ENCODE measurements at places on chromosomes 13 and 19.
A peak's percentile ranks its signal among the peaks of the same experiment; 100 is the strongest.

GRCh38 chr19:54209811-54210494 is 9.3 kb downstream of the RPS9 start:
- DNase-seq = no peak

GRCh38 chr13:98626298-98626935 is 49.5 kb upstream of the STK24 start:
- no peak for DNase-seq

GRCh38 chr19:30682146-30682998 is 310.2 kb downstream of the ZNF536 start:
- no peak for DNase-seq

GRCh38 chr13:95714142-95714832 is 37.3 kb downstream of the DNAJC3 start:
- DNase-seq = no peak

DNA sequence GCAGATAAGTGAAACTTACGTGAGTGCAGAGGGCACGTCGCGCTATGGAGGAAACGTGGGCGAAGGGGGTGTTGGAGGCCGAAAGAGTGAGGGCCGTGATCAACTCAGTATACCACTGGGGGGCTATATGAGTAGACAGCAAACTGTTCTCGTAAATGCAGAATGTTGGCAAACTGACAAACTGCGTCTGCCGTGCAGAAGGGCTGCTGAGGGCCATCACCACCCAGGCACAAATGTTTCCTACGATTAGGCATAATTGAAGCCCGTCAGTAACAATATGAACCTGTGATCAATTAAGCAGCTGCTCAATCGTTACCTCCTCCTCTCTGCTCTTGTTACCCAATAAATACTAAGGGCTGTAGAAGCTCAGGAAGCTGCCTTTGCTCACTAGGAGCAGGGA is 17.3 kb upstream of the MADCAM1 start:
- DNase-seq = no peak

GRCh38 chr13:101272886-101273285 is 143.4 kb downstream of the NALCN start:
- DNase-seq = no peak

DNA sequence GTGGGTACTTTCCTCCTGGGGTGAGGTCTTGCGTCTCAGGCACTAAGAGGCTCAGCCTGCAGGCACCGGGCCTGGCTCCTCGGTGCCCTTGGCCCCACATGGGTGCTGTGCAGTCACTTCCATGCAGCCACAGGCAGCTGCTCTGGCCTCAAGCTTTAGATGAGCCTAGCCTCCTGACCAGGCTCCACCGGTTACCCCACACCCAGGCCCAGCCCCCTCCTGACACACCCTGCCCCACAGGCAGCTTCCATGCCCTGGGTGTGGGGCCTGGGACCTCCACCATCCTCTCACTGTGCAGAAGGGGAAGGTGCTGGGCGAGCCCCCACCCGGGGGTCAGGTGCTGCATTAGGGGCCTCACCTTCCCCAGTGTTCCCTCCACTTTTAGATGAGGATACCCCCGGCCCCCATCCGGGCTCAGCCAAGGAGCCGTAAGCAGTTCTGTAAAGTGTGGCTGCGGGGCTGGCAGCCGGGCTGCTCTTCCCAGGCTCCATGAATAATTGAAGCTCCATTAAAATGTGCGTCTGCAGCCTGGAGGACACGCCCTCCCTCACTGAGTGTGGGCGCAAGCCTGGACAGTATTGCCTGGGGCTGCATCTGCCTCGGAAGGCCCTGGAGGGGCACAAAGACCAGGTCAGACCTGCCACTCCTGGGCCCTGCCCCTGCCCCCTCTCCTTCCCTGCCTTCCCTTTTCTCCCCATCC is 72.5 kb upstream of the KCTD15 start:
- no peak for DNase-seq

DNA sequence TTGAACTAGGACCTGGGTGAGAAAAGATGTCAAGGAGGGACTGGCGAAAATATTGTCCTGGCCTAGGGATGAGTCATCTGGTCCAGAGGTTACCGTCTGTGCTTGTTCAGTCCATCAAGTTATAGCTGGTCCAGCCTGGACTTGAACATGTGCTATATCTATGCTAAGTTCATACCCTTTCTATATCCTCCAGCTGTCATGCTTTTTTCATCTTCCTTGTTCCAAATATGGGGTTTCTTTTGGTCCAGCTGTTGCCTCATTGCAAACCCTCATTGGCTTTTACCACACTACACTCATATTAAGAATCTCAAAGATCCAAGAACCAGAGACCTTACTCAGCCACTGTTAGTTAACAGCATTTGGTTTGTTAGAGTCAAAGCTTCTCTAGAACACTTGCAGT is 19.1 kb upstream of the KLF12 start:
- no peak for DNase-seq

DNA sequence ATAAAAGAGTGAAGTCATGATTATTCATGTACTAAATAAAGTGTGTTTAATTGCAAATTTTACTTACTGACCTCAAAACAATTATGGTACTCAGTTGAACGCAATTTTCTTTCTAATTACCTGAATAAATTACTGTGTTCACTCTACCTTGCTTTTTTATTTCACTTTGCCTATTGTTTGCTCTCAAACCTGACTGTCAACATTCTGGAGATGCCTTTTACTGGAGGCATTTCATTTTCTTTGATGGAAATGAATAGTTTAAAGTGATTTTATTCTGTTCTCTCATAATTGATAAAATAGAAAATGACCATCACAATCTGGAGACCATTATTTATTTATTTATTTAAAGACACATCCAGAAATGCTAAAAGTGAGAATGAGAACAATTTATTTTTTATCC is 811.5 kb upstream of the ATXN8OS start:
- DNase-seq = no peak

DNA sequence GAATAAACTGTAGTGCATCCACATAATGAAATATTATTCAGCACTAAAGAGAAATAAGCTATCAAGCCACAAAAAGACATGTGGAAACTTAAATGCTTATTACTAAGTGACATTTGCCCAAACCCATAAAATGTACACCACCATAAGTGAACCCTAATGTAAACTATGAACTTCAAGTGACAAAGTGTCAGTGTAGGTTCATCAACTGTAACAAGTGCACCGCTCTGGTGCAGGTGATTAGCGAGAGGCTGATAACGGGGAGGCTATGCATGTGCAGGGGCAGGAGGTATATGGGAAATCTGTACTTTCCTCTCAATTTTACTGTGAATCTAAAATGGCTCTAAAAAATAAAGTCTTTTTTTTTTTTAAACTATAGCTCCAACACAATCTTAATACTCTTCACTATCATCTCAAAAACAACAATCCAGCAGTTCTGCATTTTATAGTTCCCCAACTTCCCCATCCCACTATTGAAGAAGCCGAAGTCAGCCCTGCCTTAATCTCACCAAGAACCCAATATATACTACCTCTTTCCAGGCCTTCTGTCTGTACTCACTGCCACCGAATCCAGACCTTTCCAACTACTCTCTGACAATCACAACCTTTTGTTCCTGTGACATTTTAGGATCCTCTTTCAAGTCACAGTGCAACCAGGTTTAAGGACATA is 22.6 kb downstream of the ELF1 start:
- no peak for DNase-seq

- no peak for DNase-seq
Measured at GRCh38 chr13:95226932-95227695, 74.1 kb downstream of the ABCC4 start.

GRCh38 chr19:29674374-29675119 is 9.3 kb downstream of the PLEKHF1 start:
- DNase-seq = no peak

DNA sequence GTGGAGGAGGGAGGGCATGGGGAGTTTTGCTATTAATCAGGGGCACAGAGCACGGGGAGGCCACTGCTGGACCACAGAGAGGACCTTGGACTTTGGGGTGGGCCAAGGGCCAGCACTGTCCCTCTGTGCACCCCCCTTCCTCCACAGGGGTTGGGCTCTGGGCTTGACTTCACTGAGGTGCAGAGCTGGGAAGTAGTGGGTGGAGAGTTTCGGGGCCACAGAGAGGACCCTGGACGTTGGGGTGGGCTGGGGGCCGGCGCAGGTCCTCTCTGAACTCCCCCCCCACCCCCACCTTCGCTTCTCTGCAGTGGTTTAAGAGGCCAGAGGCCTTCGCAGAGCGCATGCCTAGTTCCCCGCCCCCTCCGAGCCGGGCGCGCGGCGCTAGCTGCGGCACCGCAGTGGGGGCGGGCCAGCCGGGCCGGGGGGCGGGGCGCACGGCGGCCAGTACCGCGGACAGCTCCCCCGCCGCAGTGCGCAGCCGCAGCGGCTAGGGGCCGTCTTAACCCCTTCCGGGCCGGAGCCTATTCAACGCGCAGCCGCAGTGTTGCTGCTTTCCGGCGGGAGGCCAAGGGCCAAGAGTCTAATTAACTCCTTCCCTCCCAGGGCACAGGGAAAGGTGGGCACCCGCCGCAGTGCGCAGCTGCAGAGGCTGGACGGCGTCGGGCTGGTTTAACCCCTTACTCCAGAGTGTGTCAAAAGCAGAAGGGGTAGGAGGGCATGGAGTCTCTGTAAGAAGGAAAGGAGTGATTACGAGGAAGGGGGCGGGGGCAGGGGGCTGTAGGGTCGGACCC is 3.7 kb downstream of the KCNC3 start:
- no peak for DNase-seq

GRCh38 chr13:91078093-91078679 is 269.3 kb upstream of the MIR17HG start:
- DNase-seq = no peak

DNA sequence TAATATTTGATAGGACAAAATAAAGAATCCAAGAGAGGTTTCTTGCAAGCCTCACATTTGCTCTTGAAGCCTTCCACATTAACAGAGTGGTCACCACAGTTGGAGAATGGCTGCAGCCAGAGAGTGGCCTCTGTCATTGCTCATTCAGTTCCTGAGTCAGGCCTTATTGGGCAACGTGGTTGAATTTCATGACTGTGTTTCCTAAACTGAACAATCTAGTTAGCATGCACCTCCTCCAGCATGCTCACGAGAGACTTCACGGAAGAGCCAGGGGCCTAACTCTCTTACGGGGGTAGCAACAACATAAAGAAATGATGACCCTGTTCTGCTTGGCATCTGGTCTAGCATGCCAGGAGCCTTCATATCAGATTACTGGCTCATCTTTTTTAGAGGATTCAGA is 9.6 kb upstream of the UBL3 start:
- no peak for DNase-seq

DNA sequence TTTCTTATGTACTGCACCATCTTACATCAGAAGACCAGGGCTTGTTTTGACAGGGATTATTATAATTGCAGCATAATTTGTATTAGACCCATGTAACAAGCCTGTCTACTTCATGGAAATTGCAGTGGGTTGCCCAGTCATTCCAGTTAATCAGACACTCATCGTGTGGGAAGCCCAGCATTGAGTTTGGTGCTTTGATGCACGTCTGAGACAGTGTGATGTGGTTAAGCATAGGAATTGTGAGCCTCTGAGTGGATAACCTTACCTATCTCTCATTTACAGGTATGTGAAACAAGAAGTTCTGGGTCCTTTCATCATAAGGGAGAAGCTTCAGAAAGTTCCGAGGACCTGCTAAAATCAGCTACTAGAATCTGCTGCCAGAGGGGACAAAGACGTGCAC is 12.8 kb downstream of the RGCC start:
- DNase-seq = peak; percentile 47

DNA sequence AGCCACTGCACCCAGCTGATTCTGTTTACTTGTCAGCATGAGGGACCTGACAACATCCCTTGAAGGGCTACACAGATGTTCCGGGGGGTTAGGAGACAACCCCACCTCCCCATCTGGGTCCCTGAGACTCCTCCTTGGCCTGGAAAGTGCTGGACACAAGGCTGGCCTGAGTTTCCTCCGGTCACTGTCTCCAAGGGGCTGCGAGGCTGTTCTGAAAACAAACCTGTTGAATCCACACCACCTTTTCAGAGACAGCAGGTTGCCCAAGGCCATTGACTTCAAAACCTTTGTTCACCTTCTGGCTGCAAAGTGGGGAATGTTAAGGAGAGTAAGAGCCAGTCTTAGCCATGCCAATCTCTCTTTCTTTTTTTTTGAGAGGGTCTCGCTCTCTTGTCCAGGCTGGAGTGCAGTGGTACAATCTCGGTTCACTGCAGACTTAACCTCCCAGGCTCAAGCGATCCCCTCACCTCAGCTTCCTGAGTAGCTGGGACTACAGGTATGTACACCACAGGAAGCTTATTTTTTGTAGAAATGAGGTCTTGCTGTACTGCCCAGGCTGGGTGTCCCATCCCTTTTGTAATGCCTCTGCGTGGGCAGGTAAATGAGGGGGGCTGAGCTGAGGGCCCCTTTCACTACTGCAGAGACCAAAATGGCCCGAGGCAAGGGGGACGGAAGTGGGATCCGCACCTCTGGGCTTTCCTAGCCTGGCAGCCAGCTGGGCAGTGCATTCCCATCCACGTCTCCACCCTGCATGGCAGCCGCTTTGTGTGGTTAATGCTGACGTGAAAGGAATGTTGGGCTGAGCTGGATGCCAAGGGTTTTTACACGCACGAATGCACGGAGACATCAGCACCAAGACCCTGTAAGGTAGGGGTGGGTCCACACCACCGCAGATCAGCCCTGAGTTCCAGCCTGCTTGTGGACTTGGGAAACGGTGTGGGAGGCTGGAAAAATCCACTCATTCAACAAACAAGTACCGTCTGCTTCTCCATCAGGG is 1.9 kb upstream of the ZNF628 start:
- no peak for DNase-seq

DNA sequence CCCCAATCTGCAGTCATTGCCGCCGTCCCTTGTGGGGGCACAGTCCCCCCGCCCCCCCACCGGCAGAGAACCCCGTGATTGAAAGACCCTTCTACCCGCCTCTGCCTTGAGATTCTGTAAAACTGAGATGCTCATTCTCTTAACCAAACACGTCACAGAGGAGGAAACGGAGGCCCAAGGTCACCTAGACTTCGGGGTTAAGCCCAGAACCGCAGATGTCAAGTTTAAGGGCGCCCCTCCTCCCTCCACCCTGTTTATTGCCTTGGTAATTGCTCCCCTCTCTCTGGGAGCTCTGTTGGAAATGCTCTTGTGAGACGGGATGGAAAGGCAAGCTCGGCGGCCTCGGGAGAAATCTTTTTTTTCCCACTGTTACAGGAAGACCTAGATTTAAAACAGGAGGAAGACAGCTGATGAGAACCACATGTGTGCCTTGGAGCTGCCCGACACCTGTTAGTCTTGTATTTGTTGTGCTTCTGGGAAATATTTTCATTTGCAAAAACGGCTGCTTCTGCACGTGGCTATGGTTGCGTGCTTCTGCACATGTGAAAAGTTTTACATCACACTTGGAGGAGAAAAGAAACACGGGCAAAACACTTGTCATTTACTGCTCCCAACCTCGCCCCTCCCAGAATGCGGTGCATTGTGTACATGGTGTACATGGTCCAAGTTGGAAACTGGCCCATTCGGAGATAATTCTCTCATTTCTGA is 1.1 kb upstream of the MED26 start:
- no peak for DNase-seq

GRCh38 chr13:43132257-43132656 is 108.9 kb downstream of the DNAJC15 start:
- no peak for DNase-seq

All from stimulated activated CD4-positive, alpha-beta T cell treated with anti-CD3 and anti-CD28 coated beads, Interleukin-15, amount 100 ng/mL, for 48 hours (primary cell).